ENCODE measurements at places on chromosomes 16 and 17. TPM values are rescaled to one million over a fixed set of nuclear protein-coding genes. Genes with fewer than 3 reads are reported as not detected.

GRCh38 chr17:39647256-39647655 lies 10.3 kb downstream of the STARD3 start:
- H3K36me3 ChIP-seq = no peaks in the 10 kb centered on the region
- peaks cover 3% of the 10 kb centered on the region for H3K4me1 ChIP-seq
- no peak overlapping the region for H3K27ac ChIP-seq
- no peak for DNase-seq
- no peak overlapping the region for H3K4me3 ChIP-seq
- H3K27me3 ChIP-seq = no peaks in the 10 kb centered on the region

- H3K27me3 ChIP-seq = no peaks in the 10 kb centered on the region
- no peak overlapping the region for H3K4me3 ChIP-seq
- no peak for DNase-seq
- no peaks in the 10 kb centered on the region for H3K36me3 ChIP-seq
- H3K27ac ChIP-seq = no peak overlapping the region
- H3K4me1 ChIP-seq = no peaks in the 10 kb centered on the region
These were observed 14.9 kb downstream of the SEC14L5 start for GRCh38 chr16:4972938-4973587.

- no peak overlapping the region for H3K27ac ChIP-seq
- H3K4me1 ChIP-seq = peaks cover 5% of the 10 kb centered on the region
- no peaks in the 10 kb centered on the region for H3K36me3 ChIP-seq
- no peaks in the 10 kb centered on the region for H3K27me3 ChIP-seq
These were observed 1.2 kb downstream of the COA3 start for GRCh38 chr17:42797067-42798007.

DNA sequence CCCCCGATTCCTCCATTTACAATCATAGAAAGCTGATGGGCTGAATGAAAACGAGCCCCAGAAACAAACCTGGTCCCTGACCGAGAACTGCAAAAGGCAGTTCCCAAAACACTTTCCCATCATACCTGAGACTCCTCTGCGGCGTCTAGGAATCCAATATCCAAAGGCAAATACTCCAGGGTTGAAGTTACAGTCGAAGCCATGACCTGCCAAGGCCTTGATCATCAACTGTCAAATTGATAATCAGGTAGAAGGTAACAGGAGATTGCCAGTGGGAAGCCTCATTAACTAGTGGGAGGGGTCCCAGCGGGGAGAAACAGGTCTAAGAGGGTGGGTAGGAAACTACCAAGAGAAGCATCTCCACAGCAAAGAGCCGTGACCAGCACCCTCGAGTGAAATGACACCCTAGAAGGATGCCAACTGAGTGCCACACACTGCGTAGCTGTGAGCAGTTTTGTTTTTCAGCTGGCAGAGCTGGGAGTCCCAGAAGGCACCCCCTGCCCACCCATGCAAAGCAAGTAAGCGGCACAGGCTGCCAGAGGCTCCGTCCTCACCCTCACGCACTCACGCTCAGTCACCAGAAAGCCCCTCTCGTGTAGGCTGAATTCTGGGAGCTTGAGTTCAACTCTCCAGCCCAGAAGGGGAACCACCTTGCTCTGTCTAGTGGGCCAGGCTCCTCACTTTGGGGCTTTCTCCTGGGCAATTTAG lies 146.1 kb downstream of the GAS7 start:
- no peak for DNase-seq
- H3K27me3 ChIP-seq = no peaks in the 10 kb centered on the region

Gene CACNG4
- 0.49 TPM for total RNA-seq

Gene SLC52A1
- total RNA-seq = not detected

Gene ITGAD
- total RNA-seq = not detected

All from SJCRH30 (cell line).